ENCODE measurements at places on chromosomes 2 and 18.

DNA sequence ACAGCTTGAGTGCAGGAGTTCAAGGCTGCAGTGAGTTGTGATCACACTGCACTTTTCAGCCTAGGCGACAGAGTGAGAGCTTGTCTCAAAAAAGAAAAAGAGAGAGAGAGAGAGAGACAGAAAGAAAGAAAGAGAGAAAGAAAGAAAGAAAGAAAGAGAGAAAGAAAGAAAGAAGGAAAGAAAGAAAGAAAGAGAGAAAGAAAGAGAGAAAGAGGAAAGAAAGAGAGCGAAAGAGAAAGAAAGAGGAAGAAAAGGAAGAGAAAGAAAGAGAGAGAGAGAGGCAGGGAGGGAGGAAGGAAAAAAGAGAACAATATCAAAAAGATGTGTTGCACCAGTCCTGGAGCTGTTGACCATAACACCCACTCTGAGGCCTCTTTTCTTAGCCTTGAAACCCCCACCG lies 89.8 kb upstream of the MBOAT2 start:
- no peak for DNase-seq

DNA sequence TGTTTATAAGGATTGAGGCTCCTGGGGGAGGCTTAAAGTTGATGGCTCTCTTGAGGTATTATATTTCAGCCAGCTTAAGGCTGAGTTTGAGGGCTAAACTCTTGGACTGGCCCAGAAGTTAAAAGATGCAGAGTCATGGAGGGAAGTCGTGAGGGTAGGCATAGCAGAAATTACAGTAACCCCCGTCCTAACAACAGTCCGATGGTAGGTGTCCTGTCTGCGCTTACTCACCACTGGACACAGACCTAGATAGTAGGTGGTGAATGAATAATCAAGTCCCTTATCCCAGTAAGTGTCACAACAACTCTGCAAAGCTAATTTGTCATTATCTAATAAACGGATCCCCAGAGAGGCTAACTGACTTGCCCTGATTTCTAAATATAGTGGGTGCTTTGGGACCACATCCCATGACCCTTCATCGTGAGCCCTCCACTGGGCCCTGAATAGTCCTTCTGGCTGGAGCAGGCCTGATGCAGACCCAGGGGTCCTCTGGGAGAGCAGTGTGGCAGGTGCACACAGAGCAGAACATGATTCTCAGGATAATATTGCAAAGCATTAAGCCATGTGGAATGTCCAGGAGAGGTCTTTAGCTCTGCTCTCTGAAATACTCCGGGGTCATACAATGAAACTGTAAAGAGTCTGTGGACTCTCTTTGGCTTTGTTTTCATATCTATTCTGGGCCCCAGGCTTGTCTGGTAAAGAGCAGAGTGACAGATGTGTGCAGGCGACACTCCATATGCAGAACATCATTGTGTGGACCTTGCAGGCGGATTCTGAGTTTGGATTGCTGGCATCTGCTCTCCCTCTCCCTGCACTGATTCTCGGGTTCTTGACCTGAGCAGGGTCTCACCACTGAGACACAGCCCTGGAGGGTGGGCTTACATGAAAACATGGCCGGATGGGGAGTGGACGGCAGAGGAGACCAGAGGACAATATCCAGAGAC lies 98.1 kb downstream of the RNF144A start:
- no peak for DNase-seq

DNA sequence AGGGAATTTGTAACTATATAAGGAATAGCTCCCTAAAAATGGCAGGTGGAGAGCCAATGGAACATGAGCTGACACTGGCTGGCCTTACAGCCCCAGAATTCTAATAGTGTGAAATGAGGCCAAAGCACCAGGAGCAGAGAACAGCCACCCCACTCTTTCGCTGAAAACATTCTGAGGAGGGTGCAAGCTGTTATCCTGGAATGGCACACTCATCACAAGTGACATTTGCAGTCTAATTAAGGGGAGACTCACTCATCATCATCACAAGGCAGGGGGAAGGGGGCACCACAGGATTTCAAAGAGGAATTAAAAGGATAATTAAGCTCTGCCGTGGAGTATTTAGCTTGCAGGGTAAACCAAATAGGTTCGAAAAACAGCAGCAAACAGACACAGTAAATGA lies 94.3 kb downstream of the EDAR start:
- DNase-seq = no peak

DNA sequence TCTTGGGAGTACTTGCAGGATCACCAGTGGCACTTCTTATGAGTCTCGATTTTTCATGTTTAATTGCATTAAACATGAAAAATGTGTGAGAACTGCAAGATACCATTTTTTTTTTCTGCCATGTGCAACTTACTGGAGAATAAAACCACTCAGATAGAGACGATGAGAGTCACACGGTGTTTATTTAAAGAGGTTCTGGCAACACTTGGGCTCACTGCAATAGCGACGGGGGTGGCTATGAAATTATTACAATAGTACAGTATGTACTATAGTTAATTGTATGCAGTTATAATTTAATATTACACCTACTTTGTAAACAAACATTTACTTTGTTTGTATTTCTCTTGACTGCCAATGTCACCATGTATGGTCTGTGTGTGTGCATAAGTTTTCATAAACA lies 479.8 kb downstream of the NUP35 start:
- no peak for DNase-seq

GRCh38 chr2:48927355-48927754 lies 171.8 kb upstream of the LHCGR start:
- DNase-seq = no peak

DNA sequence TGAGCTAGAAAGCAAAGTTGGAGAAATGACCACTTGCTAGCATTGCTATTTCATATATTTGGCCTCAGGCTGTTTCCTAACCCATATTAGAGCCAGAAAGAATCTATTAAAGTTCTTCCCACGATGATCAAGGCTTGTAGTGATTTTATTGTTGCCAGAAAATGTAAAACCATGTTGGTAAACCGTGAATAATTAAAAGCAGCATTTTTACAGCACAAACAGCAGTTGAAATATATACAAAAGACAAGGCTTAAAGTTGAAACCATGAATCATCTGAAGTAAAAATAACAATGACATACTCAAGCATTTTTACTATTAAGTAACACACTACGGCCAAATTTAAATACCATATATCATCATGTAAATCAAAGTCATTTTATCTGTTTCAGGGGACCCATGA lies 27.7 kb upstream of the DSC3 start:
- DNase-seq = no peak

GRCh38 chr2:176565641-176566323 lies 296.5 kb downstream of the MTX2 start:
- no peak for DNase-seq
